Forelimb muscle (tissue), 1 donor: ENCODE measurements at places on chromosomes 12 and 14. TPM values are rescaled to one million over a fixed set of nuclear protein-coding genes. Genes with fewer than 3 reads are reported as not detected.

DNA sequence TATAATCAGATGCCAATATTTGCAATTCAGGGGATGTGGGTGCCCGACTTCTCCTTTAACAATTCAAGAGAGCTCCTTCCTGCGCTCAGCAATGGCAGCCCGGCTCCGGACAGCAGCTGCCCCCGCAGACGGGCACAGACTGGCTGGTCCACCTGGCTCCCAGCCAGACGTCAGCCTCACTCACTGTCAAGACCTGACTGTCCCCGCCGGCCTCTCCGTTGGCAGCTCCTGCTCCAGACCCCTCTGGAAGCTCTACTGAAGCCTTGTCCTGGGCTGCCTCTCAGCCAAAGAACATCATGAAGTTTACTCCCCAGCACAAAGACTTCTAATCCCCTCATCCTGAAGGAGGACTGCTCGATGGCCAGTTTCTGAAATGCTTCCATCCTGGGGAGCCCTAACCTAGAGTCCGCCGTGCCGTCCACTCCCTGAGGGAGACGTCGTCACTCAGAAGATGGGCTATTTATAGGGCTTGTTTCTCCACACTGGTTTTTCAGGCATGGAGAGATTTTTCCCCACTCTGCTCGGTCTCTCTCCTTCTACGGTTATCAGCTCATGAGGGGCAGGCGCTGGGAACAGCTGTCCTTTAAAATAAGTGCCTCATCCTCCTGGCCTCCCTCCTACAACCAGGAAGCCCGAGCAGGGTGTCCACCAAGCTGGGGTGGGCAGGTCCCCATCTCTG lies 126.2 kb downstream of the RFLNA start:
- DNase-seq, result no peak

DNA sequence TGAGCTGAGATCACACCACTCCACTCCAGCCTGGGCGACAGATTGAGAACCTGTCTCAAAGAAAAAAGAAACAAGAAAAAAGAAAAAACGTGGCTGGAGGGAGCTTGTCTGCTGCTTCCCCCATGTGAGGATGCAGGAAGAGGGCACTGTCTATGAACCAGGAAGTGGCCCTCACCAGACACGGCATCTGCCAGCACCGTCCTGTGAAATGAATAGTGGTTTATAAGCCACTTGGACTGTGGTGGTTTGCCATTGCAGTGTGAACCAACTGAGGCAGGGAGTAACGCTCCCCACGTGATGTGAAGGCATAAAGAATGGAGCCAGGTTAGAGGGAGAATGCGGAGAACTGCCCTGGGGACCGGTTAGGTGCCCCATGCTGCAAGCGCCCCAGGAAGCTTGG lies 4.5 kb upstream of the BRF1 start:
- DNase-seq, result no peak

DNA sequence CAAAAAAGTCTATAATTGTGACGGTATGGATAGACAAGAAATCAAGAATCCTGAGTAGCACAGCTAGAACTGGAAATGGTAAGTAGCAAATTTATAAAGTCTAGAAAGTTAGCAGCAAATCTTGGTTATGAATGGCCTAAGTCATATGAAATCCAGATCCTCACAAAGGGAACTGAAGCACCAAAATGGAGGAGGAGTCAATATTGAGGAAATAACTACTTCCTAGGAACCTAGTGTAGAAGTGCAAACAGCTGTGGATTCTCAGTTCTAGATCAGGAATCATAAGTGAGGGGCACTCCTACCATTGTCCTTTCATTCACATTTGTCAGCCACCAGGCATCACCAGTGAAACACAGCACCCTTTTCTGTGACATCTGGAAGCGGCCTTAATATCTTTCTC lies 202.2 kb upstream of the DCN start:
- no peak for DNase-seq

DNA sequence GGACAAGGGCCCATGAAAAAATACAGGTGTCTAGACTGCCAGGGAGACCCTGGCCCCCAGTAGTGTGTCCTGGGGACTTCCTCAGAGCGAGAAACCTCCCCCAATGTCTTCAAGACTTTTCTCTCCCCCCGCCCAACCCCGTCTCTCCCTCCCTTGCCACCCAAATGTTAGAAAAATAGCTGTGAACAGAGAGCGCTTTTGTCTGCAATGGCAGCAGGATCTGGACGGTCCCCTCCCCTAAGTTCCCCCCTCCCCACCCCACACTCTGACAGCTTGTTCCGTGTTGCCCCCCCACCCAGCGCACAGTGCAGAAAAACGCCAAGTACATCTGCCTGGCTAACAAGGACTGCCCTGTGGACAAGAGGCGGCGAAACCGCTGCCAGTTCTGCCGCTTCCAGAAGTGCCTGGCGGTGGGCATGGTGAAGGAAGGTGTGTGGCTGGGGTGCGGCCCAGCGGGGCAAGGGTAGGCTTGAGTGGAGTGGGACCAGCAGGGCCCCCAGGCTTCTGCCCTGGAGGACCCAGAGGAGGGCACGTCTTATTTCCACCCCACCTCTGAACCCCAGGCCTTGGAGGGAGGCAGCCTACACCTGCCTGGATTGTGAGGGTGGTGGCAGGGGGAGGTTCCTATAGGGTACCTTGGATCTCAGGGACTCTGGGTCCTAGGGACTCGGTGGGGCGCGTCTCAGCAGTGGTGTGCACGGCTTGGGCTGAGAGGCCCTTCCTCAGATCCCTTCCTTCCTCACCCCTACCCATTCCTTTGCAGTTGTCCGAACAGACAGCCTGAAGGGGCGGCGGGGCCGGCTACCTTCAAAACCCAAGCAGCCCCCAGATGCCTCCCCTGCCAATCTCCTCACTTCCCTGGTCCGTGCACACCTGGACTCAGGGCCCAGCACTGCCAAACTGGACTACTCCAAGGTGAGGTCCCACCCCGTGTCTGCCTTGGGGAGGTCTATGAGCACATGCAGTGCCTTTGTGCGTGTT lies 4.8 kb downstream of the NR4A1 start:
- DNase-seq, result no peak

DNA sequence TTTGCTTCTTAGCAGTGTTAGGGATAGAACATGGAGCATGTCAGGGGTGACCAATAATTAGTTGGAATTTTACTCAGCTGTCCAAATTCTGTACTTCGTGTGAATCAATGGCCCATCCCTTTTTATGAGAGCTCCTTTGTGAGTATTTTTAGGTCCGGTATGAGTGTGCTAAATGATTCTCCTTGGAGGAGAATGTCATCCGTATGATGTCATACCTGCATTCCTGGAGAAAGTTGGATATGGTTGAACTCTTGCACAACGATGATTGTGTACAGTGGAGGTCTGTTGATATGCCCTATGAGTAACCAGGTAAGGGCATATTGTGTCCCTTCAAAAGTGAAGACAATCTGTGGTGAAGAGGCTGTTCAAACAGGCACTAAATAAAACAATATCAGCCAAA lies 400.8 kb downstream of the GXYLT1 start:
- DNase-seq, result no peak

DNA sequence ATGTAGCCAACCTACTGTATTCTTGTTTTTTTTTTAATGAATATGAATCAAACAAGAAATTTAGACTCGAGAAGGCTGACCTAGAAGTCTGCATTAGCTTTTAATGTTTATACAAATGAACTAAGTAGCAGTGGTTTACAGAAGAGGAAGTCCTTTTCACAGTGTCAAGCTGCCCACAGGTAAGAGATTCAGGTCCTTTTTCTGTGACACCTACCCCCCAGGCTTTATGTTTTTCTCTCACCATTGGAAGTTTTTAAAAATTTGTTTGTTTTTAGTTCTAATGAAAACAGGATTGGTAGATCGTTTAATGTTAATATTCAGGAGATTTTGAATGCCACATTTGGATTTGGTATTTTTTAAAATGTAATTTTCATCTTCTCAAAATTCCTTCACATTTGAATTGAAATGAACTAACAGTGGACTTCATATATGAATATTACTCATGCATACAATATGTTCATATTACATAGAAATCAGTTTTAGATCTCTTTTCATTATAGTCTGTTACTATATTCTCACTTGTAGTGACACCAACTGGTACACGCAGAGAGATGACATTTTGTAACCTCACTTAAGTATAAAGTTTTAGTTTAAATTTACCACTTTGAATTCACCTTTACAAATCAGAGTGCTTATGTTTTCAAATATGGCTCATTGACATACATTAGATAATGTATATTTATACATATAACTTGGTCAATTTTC lies 29.7 kb downstream of the ATF7IP start:
- no peak for DNase-seq

DNA sequence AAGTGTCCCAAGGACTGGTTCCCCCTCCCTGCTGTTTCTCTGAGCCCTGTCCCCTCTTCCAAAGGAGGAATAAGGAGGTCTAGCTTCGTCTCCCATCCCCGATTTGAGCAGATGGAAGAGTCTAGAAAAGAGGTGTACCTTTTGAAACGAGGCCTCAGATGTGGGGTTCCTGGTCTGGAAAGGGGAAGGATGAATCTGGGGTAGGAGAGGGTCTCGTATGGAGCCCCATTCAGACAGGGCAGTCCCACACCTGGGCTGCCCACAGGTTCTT lies 13.3 kb downstream of the MEG3 start:
- no peak for DNase-seq

DNA sequence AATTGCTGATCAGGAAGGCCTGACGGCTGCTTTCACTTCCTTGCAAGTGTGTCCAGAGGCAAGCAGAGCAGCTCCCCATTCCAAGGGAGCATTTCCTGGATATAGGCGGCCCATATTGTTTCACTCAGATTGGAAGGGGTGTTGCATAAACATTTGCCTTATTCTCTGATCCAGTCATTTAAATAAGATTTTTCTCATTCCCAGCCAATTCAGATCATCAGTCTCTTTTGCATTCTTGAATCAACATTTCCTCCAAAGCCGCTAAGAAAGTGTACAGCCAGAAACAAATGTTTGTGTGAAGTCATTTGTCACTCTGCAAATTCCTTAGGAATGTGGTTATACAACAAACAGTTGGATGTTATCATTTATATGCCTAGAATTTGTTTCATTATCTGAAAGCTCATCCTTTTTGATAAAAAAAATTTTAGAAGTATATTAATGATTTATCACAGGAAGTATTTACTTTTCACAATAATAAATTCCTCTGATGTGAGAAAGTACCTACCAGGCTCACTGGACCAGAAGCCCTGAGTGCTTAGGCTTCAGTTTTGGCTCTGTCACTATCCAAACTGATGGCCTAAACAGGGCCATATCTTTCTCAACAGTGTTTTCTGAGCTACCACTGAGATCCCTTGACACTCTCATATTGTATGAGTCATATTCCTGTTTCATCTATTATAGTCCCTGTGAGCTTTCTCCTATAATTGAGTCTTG lies 379.6 kb downstream of the CCDC91 start:
- DNase-seq, result no peak

- DNase-seq, result no peak
These were observed 129.8 kb downstream of the FOXG1 start for GRCh38 chr14:28896337-28896736.

DNA sequence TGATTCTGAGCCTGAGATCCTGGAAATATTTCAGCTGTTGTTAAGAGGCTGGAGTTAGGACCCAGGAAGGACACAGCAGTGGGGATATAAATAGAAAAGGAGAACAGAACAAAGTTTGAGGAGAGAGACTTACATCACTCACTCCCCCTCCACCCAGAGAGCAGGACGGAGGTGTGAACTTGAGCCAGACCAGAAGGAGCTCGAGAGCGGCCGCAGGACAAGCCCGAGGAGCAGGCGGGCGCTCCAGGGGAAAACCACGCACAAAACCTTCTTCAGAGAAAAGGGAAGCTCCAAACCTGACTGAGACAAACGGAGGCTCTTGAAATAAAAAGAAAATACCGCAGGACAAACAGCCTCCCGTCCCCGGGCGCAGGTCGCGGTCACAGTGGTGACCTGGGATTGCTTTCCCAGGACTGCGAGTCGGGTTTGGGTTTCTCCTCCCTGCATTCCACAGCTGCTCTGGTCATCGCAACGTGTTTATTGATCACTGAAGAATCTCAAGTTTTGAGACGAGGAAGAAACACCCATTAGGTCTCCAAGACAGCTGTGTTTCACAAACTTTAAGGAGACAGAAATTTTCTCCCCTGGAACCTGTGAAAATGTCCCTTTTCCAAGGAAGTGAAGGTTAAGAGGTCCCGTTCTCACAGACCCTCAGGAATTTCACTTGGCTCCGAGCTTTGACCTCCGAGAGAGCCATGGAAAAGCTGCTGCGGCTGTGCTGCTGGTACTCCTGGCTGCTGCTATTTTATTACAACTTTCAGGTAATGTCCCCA lies at the start of gene ADGRD1:
Gene ADGRD1 (plus strand): TSS at position 137 of the 773 bp plus-strand sequence. CDS start 559 bp downstream, at position 696.
- peak; percentile 61 for DNase-seq

DNA sequence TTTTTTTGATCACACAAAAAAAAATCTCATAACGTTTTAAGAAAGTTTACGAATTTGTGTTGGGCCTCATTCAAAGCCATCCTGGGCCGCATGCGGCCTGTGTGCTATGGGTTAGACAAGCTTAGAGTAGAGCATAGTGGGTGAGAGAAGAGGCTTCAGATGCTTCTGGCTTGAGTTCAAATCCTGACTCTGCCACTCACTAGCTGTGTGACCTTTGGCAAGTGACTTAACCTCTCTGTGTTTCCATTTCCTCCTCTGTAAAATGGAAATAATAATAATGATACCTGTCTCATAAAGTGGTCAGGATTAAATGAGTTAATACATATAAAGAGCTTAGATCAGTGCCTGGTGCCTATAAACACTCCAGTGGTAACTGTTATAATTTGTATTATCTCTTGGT lies 6.2 kb downstream of the P2RX4 start:
- no peak for DNase-seq

DNA sequence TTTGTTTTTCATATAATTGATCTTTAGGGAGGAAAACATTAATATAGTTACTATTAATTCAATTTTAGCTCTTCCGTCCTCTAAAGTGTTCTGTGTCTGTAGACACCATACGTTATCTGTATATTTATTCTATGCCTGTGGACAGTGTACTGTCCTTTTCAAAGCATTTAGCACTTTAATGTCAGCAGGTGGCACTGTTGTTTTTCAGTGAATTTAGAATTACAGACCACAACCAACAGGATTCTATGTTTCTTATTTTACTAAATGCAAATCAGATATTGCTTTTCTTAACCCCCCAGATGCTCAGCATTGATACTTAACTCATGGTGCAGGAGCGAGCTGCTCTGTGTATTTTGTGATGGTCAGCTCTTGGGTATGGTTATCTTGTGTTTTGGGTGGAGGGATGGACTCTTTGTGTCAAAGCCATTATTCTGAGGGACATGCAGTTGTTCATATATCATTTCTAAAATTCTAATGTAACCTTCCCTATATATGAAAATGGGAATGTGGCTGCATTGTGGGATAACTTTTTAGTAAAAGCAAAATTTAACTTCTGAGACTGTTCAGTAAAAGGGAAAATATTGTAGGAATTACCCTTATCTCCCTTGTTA lies 65.2 kb downstream of the PAPOLA start:
- peak; percentile 31 for DNase-seq

DNA sequence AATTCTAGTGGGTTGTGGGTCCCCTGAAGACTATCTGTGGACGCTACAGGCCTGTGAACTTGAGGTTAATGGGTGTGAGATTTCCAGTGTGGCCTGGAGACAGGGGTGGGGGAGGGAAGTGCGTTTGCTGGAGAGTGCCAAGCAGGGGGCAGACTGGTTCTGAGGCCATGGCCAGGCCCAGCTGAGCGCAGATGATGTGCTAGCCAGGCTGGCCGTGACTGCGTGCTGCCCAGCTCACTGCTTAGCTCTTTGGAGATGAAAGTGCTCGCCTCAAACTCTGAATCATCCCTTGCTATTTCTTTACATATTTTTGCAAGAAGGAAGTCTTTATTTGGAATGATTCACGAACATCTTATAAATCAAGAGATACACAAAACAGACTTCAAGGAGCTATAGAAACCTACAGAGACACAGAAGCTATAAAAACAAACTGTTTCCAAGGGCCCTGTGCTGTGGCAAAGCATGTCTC lies 75.2 kb upstream of the PLEKHG3 start:
- DNase-seq, result no peak

Gene LRP1-AS
- 0.77 TPM for polyA plus RNA-seq

Gene KRT72
- polyA plus RNA-seq, result 0.08 TPM

Gene RIN3
- polyA plus RNA-seq, result 10.8 TPM

Gene GCN1
- polyA plus RNA-seq, result 37.9 TPM

Gene CAPZA3
- polyA plus RNA-seq, result not detected

Gene FUT8
- polyA plus RNA-seq, result 10.7 TPM
